Large intestine (tissue), 12 donors: ENCODE measurements at places on chromosomes 6 and 20.

GRCh38 chr6:4451081-4451480 lies 315.7 kb upstream of the ECI2 start:
- DNase-seq: no peak

DNA sequence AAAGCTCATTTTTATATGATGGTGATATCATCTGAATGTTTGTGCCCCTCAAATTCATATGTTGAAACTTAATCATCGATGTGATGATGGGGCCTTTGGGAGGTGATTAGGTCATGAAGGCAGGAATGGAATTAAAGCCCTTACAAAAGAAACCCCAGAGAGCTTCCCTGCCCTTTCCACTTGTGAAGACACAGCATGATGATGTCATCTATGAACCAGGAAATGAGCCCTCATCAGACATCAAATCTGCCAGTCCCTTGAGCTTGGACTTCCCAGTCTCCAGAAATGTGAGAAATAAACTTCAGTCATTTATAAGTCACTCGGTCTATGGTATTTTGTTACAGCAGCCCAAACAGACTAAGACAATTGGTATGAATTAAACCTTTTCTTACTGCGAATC lies 153.1 kb downstream of the MYB start:
- DNase-seq: no peak

GRCh38 chr6:4612636-4613171 lies 163.5 kb upstream of the CDYL start:
- no peak for DNase-seq

GRCh38 chr6:104527761-104528415 lies 331.8 kb downstream of the HACE1 start:
- no peak for DNase-seq

DNA sequence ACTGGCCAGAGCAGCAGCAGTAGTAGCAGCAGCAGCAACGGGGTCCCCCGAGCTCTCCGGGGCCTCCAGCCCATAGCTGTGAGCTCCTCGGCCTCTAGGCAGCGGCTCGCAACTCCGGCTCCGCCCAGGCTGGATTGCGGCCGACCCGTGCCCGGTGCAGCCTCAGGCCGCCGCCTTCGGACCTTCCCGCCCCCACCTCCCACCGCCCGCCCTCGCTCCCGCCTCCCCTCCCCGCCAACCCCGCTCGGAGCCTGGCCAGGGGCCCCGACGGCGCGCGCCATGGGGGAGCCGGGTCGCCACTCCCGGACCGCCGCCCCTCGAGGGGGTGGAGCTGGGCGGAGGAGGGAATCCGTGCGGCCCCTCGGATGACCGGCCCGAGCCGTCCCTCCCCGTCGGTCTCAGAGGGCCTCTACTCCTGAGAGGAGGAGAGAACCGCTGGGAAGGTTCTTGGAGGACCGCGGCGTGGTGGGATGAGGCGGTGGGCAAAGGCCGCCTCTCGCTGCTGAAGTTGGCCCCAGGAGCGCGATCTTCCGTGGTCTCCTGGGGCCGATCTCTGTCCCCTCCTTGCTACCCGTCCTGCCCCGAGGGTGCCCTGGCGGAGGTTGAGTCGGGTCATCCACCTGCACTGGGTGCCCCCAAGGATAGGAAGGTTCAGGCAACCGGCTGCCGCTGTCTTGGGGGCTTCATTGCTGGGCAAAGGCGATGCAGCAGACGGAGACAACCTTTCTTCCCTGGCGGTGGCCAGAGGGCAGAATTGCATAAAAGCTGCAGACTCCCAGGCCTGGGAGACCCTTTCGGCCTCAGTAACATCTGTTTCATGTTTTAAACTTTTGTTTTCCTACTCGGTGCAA lies at the start of gene ADAM33:
Gene ADAM33, minus strand, starts transcription at position 80 of the 851 bp plus-strand sequence. Its CDS starts 6 bp downstream, at position 74.
- DNase-seq: no peak

GRCh38 chr6:159193923-159194322 lies 24.7 kb downstream of the FNDC1 start:
- no peak for DNase-seq

GRCh38 chr20:63562461-63563224 lies 8.7 kb downstream of the FNDC11 start:
- no peak for DNase-seq

DNA sequence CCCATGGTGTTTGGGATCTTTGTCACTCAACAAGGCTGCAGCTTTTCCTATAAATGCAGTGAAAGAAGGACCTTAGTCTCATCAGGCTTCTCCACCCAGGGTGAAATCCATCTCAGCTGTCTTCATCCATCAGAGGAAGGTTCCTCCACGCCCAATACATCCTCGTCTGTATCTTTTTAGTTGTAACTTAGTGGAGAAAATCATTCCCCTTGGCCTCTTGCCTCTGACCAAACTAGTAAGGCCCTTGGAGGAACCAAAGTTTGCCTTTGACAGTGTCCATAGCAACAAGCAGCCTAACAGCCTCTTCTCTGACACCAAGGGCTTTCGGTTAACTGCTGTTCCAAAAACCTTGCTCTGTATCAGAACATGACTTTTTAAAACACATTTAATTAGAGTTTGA lies 230.3 kb upstream of the ECI2 start:
- no peak for DNase-seq

GRCh38 chr6:2026133-2026532 lies 219.3 kb downstream of the GMDS start:
- no peak for DNase-seq

- DNase-seq: peak; percentile 38
Observed at GRCh38 chr6:134026597-134026996, 25.8 kb downstream of the SLC2A12 start.

GRCh38 chr20:63522091-63522868 lies 1.7 kb downstream of the PPDPF start:
- DNase-seq: no peak

DNA sequence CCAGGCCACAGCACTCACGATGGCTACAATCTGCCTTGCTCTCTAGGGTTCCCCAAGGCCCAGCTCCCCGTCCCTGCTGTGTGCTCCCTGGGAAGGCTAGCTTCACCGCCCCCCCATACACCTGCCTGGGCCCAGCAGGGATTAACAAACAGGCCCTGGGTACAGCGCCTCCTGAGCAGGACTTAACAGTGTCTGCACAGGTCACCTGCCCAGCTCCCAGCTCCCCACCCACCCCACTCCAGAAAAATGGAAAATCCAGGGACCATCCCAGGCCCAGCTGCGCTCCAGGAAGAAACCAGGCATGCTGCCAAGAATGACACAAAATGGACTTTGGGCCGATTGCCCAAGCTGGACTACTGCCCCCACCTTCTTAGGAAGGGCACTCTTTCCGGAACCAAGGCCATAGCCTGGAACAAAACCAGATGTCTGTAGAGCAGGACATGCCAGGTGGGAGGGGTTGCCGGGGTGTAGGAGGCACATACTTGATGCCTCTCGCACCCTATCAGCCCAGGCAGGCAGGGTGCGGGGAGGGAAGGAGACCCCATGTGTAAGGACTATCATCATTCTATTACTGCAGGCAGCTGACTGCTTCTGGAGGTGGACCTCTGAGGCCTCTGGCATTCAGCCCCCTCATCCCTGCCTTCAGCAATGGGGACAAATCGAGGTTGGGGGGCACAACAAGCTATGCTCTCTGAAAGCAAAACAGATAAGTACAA lies 104.9 kb downstream of the SNX5 start:
- DNase-seq: peak; percentile 99

- DNase-seq: peak; percentile 52
Observed at GRCh38 chr20:62752671-62753501, 43.4 kb upstream of the MRGBP start.

DNA sequence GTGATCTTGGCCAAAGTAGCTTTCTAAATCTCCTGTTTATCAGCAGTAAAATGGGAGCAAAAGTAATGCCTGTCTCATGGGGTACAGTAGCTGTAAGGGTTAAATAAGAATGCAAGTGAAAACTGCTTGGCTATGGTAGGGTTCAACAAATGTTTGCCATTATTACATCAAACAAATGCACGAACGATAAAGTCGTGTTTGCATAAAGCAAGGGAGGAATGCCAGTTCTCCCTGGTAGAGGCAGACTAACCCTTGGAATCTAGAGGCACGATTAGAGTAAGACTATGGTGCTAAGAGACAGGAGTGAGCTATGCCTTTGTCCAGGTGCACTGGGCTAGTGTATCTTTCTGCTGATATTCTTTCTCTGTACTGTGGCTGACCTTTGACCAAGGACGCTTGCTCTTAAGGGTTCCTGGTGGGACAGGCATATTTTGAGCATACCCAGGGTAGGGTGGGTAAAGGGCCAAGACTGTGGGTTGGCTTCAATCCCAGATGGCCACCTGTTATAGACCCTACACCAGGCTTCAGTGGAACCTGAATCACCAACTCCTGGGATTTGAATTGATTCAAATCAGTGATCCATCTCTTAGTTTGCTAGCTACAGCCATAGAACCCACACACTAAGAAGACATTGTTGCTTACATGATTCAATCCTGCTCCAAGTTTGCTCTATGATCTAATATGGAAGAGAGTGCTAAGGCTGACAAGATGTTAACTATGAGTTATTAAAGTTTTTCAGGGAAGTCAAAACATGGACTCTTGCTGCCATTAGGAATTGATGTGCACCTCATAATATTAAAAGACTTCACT lies 139.9 kb downstream of the CCDC170 start:
- DNase-seq: no peak

DNA sequence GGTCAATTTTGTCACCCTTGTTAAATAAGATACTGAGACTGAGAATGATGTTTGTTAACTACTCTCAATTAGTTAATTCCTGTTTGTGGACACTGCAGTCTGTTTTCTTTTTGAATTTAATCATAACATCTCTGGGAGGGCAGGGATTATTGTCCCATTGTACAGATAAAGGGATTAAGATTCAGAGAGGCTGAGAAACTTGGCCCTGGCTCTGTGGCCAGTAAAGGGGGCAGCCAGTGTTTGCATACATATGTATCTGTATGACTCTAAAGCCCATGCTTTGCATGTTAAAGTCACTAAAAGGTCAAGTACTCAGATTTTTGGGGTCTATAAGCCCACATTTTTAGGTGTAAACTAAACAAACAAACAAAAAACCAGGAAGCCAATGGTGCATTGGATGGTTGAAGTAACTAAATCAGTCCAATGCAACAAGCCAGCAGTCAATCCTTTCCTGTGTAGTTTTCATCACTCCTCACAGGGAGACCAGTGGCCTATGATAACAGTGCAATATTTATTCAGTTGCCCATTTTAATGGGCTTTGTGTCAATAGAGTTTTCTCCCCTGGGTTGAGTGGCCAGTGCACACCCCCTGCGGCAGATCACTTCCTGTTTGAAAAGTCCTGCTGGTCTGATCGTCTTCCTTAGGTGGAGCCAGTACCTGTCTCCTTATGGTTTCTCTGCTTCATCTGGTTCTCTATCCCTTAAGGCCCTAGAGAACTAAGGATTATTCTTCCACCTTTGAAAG lies 106.7 kb downstream of the SLX4IP start:
- DNase-seq: no peak

- no peak for DNase-seq
Observed at GRCh38 chr6:25939593-25939992, 9.1 kb upstream of the SLC17A2 start.

GRCh38 chr20:47749339-47749738 lies 35.9 kb downstream of the SULF2 start:
- DNase-seq: no peak

DNA sequence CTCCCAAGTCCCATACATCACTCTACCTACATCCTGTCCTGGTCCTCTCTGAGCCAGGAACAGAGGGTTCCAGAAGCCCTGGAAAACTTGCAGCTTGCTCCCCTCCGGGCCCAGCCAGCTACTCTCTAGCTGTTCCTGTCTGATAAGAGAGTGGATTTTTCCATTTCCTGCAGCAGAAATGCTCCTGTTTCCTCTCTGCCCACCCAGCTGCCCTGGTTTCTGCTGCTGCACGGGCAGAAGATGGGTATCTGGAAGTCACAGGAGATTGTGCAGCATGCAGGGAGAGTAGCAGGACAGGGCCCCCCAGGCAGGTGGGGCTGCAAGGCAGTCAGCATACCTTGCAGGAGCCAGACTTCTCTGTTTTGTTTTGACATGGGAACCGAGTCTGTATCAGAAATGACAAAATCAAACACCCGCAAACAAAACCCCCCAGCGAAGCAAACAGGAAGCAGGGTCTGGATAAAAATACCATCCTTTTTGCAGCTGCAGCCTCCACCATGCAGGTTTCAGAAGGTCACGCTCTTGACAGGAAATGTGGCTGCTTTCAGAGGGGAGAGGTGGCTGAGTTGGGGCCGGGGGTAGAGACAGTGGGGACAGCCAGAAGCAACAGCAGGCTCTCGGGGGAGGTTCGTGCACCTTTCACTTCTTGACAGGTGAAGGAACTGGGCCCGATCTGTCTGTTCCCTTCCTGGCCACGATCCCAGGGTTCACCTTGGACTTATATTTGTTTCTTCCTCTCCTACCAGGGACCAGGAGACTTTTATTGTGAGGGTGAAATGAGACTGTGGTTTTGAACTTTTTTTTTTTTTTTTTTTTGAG lies 50.8 kb upstream of the FAM83D start:
- DNase-seq: no peak

GRCh38 chr20:17202030-17202429 lies 24.8 kb upstream of the PCSK2 start:
- no peak for DNase-seq

DNA sequence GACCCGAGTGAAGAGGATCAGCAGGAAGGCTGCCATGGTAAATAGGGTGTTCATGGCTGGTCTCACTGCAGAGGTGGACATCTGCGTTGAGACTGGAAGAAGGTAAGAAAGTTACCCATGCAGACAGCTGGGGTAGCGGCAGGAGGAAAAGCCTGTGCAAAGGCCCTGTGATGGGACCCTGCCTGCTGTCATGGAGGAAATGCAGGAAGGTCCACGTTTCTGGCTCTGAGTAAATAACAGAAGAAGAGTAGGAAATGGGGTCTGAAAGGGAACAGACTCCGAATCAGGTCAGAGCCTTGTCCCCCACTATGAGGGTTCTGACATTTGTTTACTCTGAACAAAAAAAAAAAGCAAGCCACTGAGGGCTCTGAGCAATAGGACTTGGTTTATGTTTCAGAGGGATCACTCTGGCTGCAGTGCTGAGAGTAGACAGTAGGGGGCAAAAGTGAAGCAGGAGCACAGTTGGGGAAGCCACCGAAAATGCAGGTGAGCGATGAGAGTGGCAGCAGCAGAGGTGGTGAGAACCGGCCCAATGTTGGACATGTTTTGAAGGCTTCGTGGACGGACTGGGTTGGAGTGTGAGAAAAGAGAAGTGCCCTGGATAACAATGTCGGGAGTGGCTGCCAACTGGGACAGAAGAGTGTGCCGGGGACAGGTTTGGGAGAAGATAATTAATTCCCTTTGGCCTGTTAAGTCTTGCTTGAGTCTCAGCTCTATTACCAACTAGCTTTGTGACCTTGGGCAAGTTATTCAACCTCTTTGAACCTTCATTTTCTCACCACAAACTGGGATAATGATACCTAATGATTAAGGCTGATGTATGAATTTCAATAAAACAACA lies 57.9 kb upstream of the MAP7 start:
- DNase-seq: no peak

GRCh38 chr20:25042531-25043498 lies 15.1 kb downstream of the ACSS1 start:
- DNase-seq: no peak

GRCh38 chr20:23628402-23629016 lies 9.2 kb downstream of the CST3 start:
- no peak for DNase-seq
